Smooth muscle cell of the umbilical artery (primary cell): ENCODE measurements at places on chromosomes 13 and 19. TPM values are rescaled to one million over a fixed set of nuclear protein-coding genes. Genes with fewer than 3 reads are reported as not detected.

S1PR5 gene
- total RNA-seq: 5.4 and 7.4 TPM in 2 replicates

RETN gene
- not detected in 2 replicates for total RNA-seq

GFY gene
- not detected in 2 replicates for total RNA-seq

DMAC2 gene
- total RNA-seq: 31.8 and 35.2 TPM in 2 replicates

SMAD9 gene
- total RNA-seq: 4.1 and 5.9 TPM in 2 replicates

RGS9BP gene
- total RNA-seq: 0.23 and 0.59 TPM in 2 replicates

LRRC63 gene
- total RNA-seq: under 0.01 and 0.09 TPM in 2 replicates

SERPINE3 gene
- 0.05 TPM in 1 of 2 replicates, not detected in the other for total RNA-seq

PCDH9 gene
- total RNA-seq: 2.6 and 3.6 TPM in 2 replicates

SYNGR4 gene
- not detected in 2 replicates for total RNA-seq

TMEM255B gene
- 0.83 and 1.5 TPM in 2 replicates for total RNA-seq

CGB7 gene
- total RNA-seq: 0.23 and 0.30 TPM in 2 replicates

GIPC3 gene
- under 0.01 TPM in 1 of 2 replicates, not detected in the other for total RNA-seq

ATP4A gene
- total RNA-seq: not detected in 2 replicates

KCTD4 gene
- 0.59 and 0.74 TPM in 2 replicates for total RNA-seq

MISP gene
- not detected in 2 replicates for total RNA-seq

PSG7 gene
- not detected in 2 replicates for total RNA-seq

C19orf81 gene
- total RNA-seq: not detected in 2 replicates

OSCAR gene
- total RNA-seq: 0.78 TPM in 1 of 2 replicates, not detected in the other

ENOX1 gene
- total RNA-seq: 2.1 TPM in 2 replicates

CAB39L gene
- 6.8 and 10.8 TPM in 2 replicates for total RNA-seq

KIR2DL1 gene
- not detected in 2 replicates for total RNA-seq

FAM124A gene
- 0.14 and 1.2 TPM in 2 replicates for total RNA-seq

TEX30 gene
- 13.1 and 20.9 TPM in 2 replicates for total RNA-seq

IRGC gene
- not detected in 2 replicates for total RNA-seq

PLVAP gene
- not detected in 2 replicates for total RNA-seq

PRR20A gene
- total RNA-seq: not detected in 2 replicates

CELF5 gene
- total RNA-seq: not detected in 2 replicates

ZNF845 gene
- 8.3 and 9.8 TPM in 2 replicates for total RNA-seq

ZNF432 gene
- total RNA-seq: 14.0 and 21.8 TPM in 2 replicates

PCSK4 gene
- 1.2 and 1.7 TPM in 2 replicates for total RNA-seq

OR10H1 gene
- total RNA-seq: not detected in 2 replicates

DLL3 gene
- total RNA-seq: under 0.01 and 0.32 TPM in 2 replicates

COX7A1 gene
- total RNA-seq: 4.3 and 14.8 TPM in 2 replicates

ZNF626 gene
- total RNA-seq: 18.4 and 32.1 TPM in 2 replicates

LILRA5 gene
- not detected in 2 replicates for total RNA-seq

MAP4K1 gene
- total RNA-seq: not detected in 2 replicates
